ENCODE measurements at places on chromosomes 4 and X.

DNA sequence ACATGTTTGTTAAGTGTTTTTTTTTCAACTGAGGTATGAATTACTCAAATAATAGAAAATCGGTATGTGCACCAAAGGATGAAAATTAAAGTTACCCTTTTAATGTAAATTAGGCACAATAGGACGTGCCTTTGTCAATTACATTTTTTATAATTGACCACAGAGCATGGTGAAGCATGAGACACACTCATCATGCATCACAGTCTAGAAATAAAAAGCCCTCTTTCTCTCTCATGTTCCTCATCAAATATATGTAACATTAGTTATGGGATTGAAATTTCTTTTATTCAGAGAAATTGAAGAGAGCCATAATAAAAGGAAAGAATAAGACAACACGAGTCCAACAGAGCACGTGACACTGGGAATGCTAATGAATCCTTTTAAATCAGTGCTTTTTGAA is 3.5 kb downstream of the GNRHR start:
- no peak for DNase-seq

DNA sequence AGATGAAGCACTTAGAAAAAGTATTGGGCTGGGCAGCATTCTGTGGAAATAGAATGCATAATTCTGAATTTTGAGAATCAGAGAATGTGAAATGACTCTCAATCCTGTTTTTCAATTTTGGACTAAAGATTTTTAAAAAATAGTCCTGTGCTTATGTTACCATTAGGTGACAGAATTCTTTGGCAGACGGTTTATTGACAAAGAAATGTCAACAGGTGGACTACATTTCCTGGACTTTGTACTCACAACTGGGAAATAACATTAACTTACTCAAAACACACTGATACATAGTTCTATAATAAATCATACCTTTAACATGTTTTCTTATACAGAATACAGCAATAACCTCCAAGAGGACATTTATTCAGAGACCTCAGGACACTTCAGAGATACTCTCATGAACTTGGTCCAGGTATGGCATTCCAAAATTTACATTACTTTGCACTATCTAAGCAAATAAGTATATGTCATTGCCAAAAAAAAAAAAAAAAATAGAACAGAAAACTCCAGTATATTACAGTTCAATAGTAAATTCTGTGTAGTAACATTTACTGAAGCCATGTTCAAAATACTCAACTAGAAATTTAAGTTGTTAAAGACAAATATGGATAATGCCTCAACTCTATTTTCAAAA is 72.7 kb downstream of the ANXA10 start:
- DNase-seq, result no peak

GRCh38 chr4:170038769-170039168 is 12.6 kb upstream of the MFAP3L start:
- no peak for DNase-seq

GRCh38 chr4:498328-498904 is 540 bp downstream of the ZNF721 start:
- no peak for DNase-seq

DNA sequence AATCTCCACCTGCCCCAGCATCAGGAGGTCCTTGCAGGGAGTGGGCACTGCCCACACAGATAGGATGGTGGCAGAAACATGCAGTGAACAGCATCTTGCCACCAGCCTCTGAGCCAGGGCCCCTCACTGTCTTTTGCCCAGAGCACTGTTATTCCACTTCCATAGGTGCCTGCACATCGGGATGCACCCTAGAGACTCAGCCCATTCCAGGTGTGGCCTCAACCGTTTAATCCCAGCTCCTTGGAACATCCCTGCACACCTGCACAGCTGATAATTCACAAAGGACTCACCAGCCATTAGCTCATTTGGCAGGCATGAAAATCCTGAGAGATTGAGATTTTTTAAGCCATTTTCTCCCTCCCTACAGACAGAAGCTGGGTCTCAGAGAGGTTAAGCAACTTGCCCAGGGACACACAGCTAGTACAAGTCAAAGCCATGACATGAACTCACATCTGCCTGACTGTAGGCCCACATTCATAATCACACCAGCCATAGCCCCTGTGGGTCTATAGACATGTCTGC is 116.3 kb downstream of the EFNB1 start:
- no peak for DNase-seq

GRCh38 chr4:130183766-130184165 is 1087.8 kb downstream of the C4orf33 start:
- no peak for DNase-seq

DNA sequence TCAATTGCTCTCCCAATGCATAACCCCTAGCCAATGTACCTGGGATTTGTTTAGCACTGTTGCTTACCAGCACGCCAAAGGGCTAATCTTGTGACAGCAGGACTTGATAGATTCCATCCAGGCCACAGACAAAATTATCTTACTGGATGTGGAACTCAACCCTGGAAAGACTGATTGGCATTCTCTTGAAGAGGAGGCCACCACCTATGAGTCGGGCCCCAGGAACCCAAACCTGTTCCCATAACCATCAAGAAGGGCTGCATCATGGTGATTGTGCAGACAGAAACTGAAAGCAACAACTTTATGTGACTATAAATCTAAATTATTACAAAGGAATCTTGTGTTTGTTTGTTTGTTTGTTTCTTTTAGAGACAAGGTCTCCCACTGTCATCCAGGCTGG is 19.9 kb upstream of the TMEM255A start:
- DNase-seq, result no peak

- no peak for DNase-seq
Measured at GRCh38 chr4:161816958-161817357, 346.8 kb downstream of the FSTL5 start.

DNA sequence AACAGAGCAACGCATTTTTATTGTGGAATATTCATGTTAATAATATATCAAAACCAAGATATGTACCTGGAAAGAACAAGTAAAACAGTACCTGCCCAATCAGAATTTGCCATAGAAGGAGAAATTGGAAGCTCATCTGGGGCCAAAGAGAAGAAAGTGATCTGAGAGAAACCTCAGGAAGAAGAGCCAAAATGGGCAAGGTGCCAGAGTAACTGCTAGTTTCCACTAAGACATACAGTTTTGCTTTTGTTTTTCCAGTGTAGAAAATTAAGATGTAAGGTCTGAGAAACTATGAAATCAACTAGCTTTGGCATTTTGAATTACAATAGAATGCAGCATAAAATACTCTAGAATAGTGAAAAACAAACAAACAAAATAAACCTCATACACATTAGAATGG is 2201.2 kb downstream of the ARAP2 start:
- DNase-seq, result no peak

- DNase-seq, result no peak
Measured at GRCh38 chr4:123353656-123354055, 42.9 kb upstream of the SPRY1 start.

DNA sequence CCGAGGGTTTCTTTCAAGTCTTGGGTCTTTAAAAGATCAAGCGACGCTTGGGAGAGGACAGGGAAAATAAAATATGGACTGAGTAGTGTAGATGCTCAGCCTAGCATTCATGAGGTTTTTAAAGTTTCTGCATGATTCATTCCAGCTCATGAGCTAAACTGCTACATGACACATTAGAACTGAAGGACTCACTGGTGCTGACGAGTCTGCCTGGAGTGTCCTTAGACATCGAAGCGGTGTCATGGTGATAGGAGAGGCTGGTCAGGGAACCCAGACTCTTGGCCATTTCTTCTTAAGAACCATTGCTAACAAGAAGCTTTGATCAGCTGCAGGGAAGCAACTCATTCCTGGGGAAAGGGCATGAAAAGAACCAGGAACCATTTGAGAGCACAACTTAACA is 158.6 kb downstream of the TRIML1 start:
- no peak for DNase-seq

DNA sequence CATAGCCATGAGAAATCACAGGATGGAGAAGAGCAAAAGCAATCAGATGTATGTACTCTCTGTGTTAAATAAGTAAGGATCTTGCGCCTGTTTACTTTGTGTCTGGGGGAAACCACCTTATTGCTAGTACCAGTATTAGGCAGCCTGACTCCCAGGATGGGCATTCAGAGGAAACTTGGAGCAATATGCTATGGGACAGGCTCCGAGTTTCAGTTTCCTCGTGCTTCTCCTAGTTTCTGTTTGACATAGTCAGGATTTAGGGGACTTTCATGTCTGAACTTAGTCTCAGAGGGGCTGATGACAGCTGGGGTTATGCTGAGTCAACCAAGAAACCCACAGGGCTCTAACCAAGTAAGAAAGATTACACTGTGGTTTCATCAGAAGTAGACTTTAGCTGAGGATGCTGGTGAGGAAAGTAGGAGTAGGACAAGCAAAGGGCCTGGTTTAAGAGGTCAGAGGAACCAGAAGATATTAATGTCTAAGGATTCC is 13.5 kb downstream of the NSUN7 start:
- DNase-seq, result no peak

DNA sequence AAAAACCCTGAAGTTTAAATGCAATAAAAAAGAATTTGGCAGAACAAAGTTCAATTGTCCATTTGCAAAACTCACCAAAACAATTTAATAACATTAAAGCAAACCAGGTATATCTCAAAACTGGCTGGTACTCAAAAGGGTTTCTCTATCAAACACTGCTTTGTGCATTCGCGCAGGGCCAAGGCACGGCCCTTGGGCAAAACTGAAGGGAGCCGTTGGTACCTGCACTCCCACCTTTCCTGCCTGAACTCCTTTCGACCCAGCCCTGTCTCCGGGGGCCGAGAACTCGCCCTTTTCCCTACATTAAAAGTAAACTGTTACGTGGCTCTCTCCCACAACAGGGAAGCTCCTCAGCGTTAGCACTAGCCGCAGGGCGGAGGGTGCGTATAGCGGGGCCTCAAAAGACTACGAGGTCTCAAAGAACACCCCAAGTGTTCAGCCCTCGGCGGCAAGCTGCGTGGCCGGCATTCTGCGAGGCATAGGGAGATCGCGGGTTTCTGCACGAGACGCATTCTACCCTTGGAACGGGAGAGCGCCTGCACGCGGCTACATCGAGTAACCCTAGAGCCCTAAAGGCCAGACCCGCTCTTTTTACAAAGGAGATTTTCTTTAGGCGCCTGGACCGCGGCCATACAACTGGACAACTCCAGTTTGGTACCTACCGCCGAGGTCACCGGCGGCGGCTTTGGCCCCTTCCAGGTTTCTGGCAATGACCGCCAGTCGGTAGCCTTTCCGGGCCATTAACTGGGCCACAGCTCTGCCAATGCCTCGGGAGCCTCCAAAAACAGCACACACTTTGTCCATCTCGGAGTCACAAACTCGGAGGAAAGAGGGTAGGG is 550 bp downstream of the CBR4 start:
- peak; percentile 66 for DNase-seq

DNA sequence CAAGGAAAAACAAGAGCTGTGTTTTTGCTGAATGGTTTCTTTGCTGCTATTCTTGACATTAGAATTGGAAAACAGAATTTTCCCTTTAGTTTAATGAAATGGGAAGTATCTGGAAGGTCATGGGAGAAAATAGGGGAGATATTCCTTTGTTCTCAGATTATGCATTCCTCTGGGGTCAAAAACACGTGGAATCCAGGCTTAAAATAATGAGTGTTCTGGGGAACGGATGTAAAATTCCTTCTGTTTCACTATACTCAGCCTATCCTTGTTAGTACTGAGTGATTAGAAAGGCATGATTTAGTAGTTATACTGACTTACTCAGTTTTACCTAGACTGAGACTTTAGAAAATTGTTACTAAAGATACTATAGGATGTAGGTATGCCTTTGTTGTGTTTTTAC is 107.3 kb downstream of the ARHGAP10 start:
- DNase-seq, result no peak

- DNase-seq, result no peak
Measured at GRCh38 chr4:4501679-4502078, 40.2 kb downstream of the STX18 start.

DNA sequence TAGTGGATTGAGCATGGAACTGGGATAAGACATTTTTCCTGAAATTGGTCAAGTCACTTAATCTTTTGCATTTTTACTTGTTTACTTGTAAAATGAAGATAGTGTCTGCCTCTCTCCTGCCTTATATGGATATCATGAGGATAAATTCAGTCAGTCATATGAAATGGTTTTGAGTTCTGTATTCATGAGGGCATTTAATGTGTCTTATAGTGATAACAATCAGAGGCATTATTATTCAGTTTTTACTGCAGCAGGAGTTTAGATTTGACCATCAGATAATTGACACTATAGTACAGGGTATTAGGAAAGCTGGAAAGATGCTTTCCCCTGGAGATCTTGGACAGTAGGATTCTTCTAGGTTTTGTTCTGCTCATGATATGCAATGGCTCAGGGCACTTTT is 26.0 kb downstream of the NPNT start:
- no peak for DNase-seq

DNA sequence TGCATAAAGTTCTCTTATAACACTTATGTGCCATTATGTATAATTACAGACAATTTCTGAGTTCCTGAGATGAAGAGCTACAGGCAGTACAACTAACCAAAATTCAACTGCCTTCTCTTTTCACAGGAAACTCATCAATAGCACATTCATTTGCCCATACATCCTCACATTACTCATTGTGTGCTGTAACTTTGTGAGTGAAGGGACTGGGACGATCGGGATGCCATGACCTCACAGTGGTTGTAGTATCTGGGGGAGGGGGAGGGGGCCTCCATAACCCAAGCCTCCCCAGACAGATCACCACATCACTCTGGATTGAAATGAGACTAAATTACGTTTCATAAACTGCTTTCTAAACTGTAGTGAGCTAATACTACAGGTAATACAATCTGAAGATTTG is 60.7 kb downstream of the ABCG2 start:
- no peak for DNase-seq

- no peak for DNase-seq
Measured at GRCh38 chr4:44553180-44553579, 98.2 kb downstream of the YIPF7 start.

DNA sequence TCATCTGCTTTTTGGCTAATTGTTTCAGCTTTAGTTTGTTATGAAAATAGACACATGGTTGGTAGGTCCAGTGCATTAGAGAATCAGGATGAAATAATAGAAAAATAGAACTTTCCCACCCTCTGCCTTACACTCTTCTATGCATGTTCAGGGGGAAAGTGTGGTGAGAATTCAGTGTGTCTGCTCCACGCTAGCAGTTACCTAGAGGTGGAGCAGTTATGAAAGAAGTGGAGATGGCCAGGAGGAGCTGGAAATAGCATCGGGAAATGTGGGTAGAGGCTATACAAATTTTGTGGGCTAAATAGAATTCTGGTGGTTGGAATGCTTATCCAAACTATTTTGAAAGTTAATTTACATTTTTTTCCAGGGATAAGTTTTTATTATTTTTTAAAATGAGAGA is 91.4 kb upstream of the MAD2L1 start:
- no peak for DNase-seq

GRCh38 chrX:43861750-43862149 is 20.5 kb downstream of the MAOB start:
- no peak for DNase-seq

Data from D341Med (cell line).